ENCODE measurements at places on chromosomes 7 and 10.

DNA sequence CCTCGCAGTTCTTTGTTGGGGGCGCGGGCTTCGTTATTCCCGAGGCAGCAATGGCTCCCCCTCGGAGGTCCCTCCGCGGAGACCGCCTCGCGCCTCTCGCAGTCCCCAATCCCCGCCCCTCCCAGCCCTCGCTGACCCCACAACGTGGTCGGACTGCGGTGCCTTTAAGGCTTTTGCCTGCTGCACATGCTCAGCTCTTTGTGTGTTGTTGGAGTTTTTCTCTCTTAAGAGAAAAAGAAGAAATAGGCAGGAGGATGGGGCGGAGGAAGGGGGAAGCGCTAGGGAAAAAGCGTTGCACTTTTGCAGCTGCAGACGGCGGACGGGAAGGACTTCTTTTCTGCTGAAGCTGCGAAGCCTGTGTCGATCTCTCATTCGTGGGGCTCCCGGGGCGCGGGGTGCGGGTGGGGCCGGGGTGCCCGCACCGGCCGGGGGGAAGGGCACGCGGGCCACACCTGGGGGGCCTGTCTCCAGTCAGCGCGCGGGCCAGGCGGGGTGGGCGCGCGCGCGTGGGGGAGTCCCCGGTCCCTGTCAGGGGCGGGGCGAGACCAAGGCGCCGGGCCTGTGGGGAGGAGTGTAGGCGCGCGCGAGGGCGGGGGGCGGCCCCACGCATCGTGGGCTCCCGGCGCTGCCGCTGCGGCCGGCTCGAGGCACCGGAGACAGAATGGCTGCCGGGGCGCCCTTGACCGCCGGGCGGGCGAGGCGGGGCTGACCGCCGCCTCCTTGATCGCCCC lies 445 bp upstream of the ATRNL1 start:
- no peak for DNase-seq

- DNase-seq, result no peak
Observed at GRCh38 chr7:33904681-33905388, 504 bp upstream of the BMPER start.

GRCh38 chr10:72738486-72738885 lies 46.5 kb downstream of the MCU start:
- peak; percentile 26 for DNase-seq

GRCh38 chr7:115145512-115145911 lies 223.6 kb downstream of the MDFIC start:
- no peak for DNase-seq

DNA sequence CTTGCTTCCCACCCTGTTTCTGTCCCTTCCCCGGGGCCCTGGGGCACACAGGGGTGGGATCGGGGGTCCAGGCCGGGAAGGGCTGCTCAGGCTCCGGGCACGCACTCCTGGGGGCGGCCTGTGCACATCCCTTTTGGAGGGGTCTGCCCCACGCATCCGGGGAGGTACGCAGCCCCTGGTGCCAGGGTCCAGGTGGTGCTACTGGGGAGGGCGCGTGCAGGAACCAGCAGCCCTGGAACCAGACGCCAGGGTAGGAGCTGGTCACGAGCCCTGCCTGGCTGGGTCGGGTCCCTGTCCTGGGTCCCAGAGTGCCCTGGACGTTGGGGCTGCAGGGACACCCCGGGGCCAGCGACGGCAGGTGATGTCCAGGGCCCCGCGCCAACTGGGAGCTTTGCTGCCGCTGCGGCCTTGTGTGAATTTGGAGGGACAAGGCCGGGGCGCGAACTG lies 53.4 kb downstream of the GLRX3 start:
- no peak for DNase-seq

- DNase-seq, result peak; percentile 17
Observed at GRCh38 chr10:12975266-12975665, 26.2 kb downstream of the CCDC3 start.

GRCh38 chr7:94394437-94395140 lies at the start of gene COL1A2:
TSS of gene COL1A2 (plus strand) at chr7:94394895. CDS start at chr7:94395032, 137 bp downstream.
- no peak for DNase-seq

GRCh38 chr10:78688230-78688900 lies 380.4 kb upstream of the ZMIZ1 start:
- DNase-seq, result no peak

DNA sequence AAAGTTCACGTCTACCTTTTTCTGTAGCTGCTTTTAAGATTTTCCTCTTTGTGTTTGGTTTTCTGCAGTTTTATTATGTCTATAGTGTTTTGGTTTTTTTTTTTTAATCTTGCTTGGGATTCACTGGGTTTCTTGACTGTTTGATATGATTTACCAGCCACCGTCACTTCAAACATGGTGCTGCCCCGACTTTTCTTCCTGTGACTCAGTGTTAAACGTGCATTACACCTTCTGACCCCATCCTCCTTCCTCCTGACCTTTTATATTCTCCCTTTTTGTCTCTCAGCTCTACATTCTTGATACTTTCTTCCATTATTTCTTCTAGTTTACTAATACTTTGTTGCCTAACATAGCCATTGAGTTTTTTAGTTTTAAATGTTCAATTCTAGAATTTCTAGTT lies 61.5 kb downstream of the GNA12 start:
- DNase-seq, result no peak

DNA sequence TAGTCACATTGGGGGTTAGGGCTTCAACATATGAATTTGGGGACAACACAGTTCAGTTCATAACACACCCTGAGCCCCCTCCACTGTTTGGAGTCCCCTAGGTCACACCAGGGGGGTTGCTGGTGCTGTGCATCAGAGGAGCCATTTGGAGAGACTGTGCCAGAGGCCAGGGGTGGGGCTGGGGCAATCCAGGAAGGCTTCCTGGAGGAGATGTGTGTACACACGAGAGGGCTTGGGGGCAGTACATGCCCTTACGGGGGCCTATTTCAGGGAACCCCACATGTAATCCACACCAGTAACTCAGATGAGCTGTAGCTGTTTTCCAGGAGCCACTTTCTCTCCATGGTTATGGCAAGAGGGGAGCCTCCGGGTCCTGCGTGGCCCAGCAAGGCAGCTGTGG lies 151.7 kb downstream of the GRK5 start:
- DNase-seq, result no peak

GRCh38 chr10:59618666-59619065 lies 91.0 kb downstream of the SLC16A9 start:
- no peak for DNase-seq

- peak; percentile 89 for DNase-seq
Observed at GRCh38 chr7:73851410-73852338, 9.3 kb upstream of the TMEM270 start.

DNA sequence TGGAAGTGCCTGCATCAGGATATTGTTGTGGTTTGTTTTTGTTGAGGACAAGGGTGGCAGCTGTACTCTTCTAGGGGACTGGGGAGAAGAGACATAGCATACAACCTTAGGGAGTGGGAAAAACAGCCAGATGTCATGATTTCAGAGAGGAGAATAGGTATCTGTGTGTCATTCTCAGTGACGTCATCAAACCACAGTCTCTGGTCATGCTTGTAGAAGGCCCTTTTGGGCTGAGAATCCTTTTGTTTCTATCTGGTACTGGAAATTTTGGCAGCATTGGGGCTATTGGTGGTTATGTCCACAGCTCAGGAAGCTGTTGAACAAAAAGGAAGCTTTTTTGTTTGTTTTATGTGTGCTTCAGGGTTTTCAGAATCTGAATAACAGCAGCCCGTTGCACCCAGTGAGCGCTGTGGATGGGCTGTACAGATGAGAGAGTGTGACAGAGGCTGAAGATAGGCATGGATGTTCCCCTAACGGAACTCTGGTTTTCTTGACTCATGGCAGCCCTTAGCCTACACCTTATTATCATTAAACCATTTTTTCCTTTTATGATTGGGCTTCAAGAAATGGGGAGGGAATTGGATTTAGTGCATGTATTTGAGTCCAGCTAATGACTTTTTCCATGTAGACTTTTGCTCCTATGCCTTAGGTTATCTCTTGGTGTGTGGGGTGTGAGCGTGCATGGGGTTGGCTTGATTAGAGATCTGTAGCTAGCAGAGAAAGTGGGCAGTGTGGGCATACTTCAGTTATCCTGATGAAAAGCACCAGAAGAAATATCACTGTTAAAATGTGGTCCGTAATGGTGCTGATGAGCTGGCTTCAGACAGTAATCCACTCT lies 65.7 kb downstream of the SND1 start:
- no peak for DNase-seq

- peak; percentile 25 for DNase-seq
Observed at GRCh38 chr10:128161031-128161430, 34.8 kb upstream of the MKI67 start.

- DNase-seq, result no peak
Observed at GRCh38 chr7:55171157-55171556, 152.3 kb downstream of the EGFR start.

DNA sequence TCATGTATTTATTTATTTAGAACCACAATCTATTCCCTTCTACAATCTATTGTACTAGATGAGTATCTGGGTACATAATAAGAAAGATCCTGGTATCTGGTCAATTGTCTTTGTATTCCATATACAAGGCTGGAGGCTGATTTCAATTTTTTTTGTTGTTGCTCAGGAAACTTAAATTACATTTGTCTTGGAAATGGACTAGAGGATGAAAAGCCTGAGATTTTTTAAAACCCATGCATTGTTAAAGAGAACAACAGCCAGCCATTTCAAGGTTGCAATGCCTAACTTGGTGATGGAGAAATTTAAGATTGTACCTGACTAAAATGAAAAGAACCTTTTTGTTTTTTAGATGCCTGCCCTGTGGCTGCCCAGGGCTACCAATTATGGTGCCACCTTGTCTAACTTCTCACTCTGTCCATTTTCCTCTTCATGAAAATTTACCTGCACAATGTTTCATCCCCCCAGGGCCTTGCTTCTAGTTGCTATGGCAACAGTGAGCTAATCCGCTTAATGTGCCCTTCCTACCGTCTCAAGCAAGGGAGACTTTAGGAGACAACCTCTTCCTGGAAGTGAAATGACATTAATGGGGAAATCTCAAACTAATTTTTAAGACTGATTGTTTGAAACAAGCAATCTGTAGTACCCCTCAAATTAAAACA lies 203.7 kb upstream of the PHYHIPL start:
- DNase-seq, result no peak

GRCh38 chr7:27895551-27895950 lies 155.6 kb downstream of the TAX1BP1 start:
- DNase-seq, result peak; percentile 1

GRCh38 chr7:114206688-114207087 lies 207.9 kb upstream of the FOXP2 start:
- no peak for DNase-seq

DNA sequence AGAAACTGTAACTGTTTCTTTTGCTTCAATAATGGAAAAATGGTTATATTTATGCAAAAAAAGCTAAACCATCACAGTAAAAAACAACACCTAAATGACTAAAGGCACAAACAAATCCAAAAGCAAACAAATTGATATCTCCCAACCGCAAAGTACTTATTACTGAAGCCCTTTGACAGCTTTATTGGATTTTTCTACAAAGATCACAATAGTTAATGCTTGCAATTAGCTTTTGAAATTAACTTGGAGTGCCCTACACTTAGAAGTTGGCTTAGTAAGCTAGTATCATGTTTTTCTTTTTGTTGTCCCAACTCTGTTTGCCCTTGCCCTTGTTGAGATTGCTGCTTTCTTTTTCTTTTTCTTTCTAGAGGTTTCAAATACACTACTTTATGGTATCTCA lies 257.5 kb downstream of the INHBA start:
- no peak for DNase-seq

- DNase-seq, result no peak
Observed at GRCh38 chr10:23199768-23200511, 7.8 kb downstream of the PTF1A start.

DNA sequence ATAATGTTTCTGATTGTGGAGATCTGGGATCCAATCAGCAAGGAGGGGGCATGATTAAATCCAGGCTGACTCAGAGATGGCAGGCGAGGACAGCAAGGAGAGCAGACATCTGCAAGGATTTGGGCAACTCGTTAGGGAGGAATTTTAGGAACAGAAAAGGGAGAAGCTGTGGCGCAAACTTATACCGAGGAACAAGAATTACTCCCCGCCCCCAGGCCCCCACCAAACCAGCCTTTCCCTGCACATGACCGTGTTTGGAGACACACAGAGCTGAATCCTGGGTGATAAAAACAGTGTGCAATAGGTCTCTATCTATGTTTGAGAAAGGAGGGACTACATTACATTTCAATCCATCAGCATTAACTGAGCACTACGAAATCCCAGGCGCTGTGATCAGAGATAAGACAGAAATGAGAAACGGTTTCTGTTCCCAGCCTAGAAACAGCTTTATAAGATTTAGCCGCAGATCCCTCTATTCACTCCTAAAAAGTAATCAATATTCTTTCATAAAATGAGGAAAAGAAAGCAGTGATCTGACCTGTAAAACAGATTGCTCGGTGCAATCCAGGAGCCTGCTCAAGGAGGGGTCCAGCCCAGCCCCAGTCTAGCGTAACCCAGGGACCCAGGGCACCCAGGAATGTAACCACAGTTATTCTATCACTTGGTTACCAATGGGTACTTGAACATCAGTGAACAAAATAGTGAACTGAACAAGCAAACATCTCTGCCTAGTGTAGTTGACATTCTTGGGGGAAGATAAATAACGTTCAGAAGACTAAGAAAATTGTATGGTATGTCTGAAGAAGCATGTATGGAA lies 37.2 kb upstream of the RAPGEF5 start:
- no peak for DNase-seq

GRCh38 chr10:133096616-133097269 lies 9.0 kb downstream of the ADGRA1 start:
- DNase-seq, result no peak

DNA sequence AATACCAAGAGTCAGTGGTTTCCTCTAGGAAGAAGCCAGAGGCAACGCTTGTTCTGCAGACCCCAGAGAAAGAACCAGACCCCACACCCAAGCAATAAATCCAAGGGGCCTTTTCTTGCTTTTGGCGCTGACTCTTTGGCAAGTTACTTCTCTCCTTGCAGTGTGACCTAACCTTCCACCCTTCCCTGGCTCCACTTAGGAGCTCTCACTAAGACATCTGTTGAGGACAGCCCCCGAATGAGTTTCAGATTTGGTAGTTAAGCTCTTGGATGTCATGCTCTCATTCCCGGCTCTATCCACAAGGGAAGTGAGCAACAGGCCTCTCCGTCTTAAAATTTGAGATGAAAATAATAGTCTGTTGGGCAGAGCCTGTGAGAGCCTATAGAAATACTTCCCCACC lies 50.6 kb upstream of the FAM204A start:
- DNase-seq, result no peak

- peak; percentile 28 for DNase-seq
Observed at GRCh38 chr10:106551501-106552062, 612.9 kb downstream of the SORCS1 start.

- DNase-seq, result no peak
Observed at GRCh38 chr10:59907537-59907917, 1.2 kb upstream of the CCDC6 start.

DNA sequence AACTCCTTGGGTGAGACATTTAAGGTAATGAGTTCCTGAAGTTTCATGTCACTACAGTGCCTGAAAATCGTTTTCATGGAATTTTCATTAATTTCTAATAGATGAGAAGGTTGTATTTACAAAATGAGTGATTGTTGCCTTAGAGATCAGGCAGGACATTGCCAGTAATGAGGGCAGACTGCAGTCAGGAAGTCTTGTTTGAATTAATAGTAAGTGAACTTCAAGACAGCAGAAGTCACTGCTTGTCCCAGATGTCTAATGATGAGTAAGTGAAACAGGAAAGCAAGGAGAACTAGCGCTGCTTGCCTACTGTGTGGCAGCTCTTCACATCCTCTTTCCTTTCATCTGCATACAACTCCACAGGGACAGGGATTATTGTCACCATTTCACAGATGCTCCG lies 237.4 kb downstream of the BAMBI start:
- no peak for DNase-seq

- DNase-seq, result no peak
Observed at GRCh38 chr7:121351682-121352081, 22.9 kb downstream of the WNT16 start.

GRCh38 chr10:105262666-105263065 lies 621.6 kb downstream of the SORCS3 start:
- DNase-seq, result no peak

Data from OCI-M1 (cell line).